SJSA1 (cell line): ENCODE measurements at places on chromosomes 11 and 22.

- DNase-seq = no peak
These were observed 141.8 kb downstream of the MPPED1 start for GRCh38 chr22:43553451-43554258.

DNA sequence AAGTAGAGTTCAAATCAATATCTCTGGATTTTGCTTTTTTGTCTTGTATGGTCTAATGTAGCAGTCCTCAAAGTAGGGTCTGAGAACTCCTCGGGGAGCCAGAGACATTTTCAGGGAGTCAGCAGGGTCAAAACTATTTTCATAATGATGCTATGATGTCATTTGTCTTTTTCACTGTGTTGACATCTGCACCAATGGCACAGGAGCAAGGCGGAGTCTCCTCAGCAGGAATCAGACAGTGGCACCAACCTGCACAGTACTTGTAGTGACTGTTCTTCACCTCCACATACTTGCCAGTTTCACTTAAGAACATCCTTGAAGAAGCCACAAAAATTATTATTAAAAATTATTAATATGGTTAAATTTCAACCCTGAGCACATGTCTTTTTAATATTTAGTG is 14.9 kb upstream of the FXYD6 start:
- no peak for DNase-seq

DNA sequence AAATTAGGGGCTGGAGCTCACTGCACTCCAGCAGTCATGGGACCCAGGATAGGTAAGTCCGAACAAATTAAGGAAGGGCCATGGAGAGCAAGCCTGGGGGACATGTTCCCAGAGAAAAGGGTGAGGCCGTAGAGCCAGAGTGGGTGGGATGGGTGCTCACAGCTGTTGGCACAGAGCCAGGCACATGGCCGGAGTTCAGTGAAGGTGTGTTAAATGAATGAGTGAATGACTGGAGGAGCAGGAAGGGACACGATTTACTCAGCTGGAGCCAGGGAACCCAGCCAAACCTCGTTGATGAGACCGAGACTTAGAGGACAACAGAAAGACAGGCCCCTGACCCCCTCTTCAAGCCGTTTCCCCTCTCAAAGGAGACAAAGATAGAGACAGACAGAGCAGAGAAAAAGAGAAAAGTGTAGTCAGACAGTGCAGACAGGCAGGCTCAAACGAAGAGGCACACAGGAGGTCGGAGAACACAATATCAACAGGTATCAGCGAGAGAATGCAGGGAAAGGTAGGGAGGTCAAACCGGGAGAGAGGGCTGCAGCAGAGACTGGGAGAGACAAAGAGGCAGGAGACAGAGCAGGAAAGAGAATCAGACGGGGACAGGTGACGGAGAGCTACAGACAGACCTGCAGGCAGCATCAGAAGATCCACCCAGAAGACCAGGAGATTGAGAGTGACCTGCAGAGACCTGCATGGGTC is 590 bp downstream of the SLCO2B1 start:
- DNase-seq = no peak

GRCh38 chr22:36328635-36329253 is 59.0 kb downstream of the MYH9 start:
- DNase-seq = peak; percentile 81

DNA sequence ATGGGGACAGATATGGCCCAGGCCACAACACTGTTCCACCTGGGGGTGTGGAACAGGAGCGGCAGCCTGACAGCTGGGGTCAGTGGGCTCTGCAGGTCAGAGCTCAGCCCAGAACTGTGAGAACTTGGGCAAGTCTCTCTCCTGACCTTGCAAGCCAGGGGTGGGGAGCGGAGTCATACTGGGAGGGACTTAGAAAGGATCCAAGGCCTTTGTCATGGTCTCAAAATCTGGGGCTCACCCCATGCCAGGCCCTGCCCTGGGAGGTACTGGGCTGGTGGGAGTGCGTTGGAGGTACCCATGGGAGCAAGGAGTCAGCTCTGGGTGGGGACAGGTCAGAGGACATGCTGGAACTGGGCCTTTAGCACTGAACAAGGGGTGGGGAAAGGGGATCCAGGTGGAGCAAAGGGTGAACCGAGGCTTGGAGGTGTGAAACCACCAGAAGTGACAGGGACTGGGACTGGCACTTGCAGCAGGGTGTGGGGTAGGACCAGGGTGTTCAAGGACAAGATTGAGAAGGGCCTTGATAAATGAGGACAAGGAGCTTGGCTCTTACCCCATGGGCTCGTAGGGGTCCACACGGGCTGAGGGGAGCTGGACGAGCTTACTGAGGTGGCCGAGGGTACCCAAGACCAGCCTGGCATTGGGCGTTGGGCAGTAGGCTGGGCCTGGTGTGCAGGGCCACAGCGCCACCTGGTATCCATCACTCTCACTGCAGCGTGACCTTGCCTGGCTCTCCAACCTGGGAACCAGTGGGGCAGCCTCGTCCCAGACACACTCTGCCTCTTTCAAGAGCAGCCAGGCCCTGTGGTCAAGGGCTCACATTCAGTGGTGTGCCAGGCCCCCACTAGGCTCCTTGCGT is 7.4 kb upstream of the PMM1 start:
- DNase-seq = peak; percentile 62

GRCh38 chr11:15969281-15969680 is 387.1 kb downstream of the SOX6 start:
- peak; percentile 87 for DNase-seq

DNA sequence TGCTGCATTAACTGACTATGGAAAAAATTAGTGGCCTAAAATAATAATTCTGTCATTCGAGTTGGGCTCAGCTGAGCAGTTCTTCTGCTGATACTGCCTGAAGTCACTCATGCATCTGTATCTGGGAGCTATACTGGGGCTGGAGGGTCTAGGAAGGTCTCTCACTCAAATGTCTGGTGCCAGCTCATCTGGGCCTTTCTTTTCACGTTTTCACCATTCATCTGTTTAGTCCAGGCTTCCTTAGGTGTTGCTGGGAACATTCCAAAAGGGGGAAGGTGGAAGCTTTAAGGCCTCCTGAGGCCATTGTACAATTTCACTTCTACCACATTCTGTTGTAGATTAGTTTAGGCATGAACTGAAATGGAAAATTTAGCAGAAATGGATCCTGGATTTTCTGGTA is 28.0 kb downstream of the YAP1 start:
- DNase-seq = no peak

DNA sequence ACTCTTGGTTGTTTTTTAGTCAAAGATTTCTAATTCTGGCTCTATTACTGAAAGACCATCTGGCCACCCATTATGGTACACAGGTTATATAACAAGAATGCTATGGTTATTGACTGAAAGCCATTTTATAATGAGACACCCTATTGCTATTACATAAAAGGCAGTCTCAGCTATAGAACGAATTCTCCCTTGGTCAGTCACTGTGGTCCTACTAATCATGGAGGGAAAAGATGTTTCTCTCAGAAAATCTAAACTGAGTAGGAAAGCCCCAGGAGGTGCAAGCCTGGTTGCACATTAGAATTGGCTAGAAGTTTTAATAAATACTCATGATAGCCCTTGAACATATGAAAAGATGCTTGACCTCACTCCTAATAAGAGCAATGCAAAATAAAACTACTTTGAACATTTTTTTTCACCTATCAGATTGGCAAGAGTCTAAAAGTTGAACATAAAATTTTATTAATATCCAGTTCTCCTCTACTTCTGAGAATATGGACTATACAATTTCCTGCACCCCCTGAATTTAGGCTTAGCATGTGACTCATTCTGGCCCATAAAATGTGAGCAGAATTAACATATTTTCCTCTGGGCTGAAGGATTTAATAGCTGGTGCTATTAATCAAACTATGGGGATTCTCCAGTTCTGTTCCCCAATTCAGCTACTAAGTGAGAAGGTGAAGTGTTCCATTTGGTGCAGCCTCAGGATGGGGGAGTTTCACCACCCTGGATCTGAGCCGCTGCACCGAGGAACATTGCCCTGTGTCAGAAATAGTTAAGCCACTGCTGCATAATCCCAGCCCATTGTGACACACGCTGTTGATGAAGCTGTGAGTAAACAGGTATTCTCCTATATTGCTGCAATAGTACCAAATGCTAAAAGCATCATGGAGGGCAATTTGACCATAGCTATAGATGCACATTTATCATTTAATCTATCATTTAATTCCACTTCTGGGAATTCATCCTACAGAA is 11.5 kb upstream of the CRKL start:
- no peak for DNase-seq

DNA sequence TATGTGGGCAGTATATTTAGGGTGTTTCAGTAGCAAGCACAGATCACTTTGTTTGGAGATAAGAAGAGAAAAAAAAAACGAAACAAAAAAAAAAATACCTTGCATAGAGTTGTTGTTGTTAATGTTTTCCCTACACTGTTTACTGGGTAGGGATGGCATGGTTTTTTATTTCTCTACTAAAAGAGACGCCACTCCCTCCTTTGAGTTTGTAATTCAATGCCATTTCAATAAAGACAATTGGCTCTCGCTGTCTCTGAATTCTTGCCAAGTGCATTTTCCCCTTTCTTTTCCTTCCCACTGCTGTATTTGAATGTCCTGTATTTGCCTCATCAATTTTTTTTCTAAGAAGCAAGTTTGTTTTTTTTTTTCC is 213.9 kb upstream of the UBASH3B start:
- no peak for DNase-seq

DNA sequence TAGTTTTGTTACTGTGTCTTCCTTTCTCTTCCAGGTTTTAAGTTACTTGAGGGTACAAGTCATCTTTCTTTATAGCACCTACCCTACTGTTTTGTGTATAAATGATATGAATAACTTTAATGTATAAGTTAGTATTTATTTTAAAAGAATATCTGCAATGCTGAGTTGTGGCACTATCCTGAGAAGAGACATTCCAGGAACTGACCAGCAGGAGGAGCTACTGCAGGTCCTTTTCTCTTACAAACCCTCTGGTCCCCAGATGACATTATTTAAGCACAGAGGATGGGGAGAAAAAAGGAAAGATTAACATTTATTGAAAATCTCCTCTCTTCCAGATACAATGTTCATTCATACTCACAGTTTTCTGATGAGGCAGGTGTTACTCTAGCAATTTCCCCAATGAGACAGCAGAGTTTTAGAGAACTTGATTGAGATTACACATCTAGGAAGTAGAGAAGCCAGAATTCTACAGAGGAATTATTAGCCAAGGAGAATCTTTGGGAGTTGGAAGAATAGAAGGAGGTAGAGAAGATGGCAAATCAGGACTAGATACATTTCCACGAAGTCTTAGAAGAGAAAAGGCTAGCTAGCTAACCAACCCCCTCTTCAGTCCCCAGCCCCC is 541.2 kb upstream of the API5 start:
- DNase-seq = peak; percentile 18

- no peak for DNase-seq
These were observed 45.1 kb upstream of the DEUP1 start for GRCh38 chr11:93285430-93285829.

DNA sequence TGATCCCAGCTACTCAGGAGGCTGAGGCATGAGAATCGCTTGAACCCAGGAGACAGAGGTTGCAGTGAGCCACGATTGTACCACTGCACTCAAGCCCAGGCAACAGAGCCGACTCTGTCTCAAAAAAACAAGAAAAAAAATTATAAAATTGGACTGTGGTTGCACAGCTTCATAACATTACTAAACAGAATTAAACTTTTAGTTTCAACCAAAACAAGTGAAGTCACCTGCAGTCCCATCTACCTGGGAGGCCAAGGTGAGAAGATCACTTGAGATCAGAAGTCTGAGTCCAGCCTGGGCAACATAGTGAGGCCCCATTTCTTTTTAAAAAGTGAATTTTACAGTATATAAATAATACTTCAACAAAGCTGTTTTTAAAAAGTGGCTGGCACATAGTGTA is 47.8 kb upstream of the CD5 start:
- no peak for DNase-seq

DNA sequence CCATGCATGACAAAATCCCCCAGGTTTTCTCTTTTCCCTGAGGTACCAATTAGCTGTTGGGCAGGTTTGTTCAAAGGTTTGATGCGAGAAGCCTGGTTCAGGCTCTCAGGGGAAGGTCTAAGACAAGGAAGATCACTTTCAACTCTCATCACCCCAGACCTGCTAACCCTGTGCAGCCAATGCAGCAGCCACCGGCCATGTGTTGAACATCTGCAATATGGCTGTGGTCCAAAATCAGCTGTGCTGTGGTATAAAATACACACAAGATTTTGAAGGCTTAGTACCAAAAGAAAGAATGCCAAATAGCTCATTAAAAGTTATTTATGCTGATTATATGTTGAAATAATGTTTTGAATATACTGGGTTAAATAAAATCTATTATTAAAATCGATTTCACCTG is 58.5 kb downstream of the SMCO4 start:
- no peak for DNase-seq

DNA sequence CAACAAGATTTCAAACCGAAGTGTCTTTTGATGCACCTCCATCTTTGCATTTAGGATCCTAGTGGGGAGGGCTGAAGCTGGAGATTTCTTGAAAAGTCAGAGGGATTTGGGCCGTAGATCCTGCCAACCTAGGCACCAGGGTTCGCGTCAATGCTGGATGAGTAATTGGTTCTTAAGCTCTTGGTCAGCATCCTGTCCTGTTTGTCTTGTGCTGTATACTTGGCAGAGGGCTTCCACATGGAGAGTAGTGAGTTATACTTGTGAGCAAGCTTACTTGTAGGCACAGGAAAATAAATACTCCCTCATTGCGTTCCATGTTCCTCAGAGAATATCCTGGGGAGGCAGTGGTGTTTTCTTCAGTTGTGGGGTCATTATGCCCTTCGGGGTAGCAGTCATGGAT is 12.6 kb downstream of the INSC start:
- DNase-seq = no peak

GRCh38 chr11:61892085-61892370 is 683 bp upstream of the FADS3 start:
- DNase-seq = no peak

- DNase-seq = no peak
These were observed 24.0 kb downstream of the LMO1 start for GRCh38 chr11:8239536-8240228.

DNA sequence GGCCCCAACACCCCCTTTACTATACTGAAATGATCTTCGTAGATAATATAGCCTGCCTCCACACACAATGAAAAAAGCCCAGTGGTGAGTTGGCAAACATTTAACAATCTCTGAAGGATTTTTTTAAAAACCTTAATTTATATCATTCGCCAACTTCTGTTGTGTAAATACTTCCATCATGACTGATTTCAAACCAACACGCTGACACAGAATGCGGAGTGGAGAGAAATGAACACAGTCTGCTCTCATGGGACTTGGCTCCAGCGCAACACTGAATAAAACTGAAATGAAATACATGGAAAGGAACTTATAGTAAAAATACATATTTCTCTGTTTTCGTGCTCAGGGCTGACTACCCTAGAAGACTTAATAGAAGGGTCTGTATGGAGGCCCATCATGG is 61.3 kb upstream of the WNT11 start:
- no peak for DNase-seq
